ENCODE measurements at places on chromosomes 12 and 14.

DNA sequence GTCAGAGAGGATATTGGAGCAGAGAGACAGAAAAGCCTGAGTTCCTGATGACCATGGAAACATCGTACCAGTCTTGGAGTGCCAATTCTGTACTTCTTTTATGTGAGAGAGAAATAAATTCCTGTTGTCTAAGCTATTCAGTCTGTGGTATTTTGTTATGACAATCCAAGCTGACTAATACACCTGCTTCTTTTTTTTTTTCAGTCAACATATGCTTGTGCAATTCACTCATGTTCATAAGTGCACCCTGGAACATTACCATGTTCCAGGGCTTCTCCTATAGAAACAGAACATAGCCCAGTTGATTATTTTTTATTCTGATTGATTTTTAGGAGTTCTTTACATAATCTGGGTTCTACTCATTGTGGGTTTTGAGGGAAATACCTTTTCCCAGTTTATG, 1.7 kb upstream of the CHPT1 start:
- no peak for DNase-seq

GRCh38 chr14:35247777-35248475, 44.3 kb upstream of the PSMA6 start:
- no peak for DNase-seq

DNA sequence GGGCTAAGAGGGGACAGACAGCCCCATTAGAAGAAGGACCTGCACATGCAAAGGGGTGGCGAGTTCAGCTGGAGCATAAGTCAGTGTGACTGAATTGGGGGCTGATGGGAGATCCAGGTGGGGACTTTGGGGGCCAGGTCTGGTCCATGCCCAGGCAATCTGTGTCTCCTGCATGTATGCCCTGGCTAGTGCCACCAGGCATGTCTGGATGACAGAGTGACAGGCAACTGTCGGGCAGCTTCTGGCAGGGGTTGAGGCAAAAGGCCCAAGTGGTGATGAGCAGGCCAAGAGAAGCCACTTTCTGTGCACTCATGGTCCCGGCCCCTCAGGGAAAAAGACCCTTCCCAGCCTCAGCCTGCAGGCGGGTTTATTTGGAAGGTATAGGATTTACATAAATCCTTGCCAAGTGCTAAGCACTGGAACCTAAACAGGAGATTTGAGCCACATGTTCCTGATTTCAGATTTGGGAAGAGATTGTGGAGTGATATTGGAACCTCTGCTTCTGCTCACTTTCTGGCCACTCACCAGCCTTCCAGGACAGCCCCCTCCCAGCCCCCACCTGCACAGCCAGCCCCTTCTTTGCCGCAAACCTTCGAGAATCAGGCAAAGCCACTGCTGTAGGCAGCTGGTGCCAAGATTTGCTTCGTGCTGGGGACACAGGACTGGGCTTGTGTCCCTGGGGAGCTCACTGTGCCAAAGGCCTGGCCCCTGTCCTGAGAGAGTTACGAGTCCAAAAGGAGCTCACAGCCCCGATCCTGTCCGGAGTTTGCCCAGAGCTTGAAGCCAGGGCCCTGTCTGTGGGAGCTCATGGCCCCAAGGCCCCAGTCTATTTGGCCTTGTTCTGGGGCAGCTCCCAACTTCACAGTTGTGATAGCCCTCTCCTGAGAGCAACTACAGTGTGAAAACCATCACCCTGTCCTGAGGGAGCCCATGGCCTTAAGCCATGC, 232.5 kb upstream of the RTL1 start:
- no peak for DNase-seq

DNA sequence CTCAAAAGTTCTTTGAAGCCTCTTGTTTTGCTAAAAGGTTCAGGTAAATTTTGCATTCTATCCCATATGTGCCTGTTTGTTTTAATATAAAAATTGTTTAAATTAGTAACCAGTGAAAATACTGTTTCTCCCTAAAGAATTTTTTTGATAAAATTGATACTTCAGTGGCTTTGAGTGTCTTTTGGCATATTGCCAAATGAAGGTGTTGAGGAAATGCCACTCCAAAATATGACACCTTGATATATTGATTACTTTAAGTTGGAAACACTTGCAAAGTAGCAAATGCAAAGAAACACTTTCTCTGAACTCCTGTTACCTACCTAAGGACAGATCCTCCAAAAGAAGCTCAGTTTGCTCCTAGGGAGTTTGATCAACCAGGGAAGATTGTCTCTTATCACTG, 8.4 kb downstream of the STYX start:
- no peak for DNase-seq

GRCh38 chr14:105711841-105712460, 185.6 kb downstream of the TMEM121 start:
- DNase-seq = no peak

GRCh38 chr12:85872497-85873091, 1.5 kb upstream of the NTS start:
- peak; percentile 45 for DNase-seq

DNA sequence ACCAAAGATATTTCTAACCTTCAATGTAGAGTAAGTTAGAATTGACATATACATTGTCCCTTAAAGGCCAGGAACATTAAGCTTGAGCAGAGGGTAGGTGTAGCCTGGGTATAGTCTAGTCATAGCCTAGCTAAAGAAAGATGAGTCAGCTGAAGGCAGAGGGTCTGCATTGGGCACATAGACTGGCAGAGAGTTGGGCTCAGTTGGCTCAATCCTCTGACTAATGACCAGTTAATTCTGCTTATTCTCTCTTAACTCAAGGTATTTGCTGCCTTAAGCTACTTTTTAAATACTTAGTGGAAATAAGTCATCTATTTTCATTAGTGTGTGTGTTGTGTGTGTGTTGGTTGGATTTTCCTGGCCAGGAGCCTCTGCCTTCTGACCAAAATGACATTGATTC, 467.1 kb downstream of the RAD51B start:
- DNase-seq = no peak

- DNase-seq = no peak
Observed at GRCh38 chr12:121986489-121987245, 35.0 kb upstream of the BCL7A start.

GRCh38 chr12:27337376-27337775, 4.7 kb downstream of the BMAL2 start:
- no peak for DNase-seq

GRCh38 chr12:100199347-100200149, 1.1 kb upstream of the ACTR6 start:
- peak; percentile 21 for DNase-seq

DNA sequence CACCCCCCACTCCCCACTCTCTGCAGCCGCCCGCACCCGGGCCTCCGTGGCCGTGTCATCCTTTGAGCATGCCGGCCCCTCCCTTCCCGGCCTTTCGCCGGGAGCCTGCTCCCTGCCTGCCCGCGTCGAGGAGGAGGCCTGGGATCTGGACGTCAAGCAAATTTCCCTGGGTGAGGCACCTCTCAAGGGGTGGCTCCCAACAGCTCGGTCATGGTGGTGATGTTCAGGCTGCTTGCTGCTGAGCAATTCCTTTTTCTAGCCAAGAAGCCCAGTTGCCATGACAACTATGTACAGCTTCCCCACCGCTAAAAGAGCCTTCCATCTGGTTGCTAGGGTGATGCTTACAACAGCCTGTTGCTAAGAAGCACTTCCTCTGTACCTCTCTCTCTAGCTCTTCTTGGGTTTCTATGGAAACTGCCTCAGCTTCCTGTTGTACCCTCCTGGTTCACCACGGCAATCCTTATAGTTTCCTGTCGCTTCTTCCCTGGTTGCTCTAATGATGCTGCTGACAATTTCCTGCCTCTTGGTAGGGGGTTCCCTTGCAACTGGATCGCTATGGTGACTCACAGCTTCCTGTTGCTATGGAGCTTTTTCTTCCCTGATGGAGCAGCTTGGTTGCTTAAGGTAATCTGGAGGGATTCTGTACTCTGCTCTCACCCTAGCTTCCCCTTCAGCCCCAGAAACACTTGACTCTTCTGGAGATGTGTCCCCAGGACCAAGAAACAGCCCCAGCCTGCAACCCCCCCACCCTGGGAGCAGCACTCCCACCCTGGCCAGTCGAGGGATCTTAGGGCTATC, 11.0 kb downstream of the ZNF219 start:
- peak; percentile 83 for DNase-seq

DNA sequence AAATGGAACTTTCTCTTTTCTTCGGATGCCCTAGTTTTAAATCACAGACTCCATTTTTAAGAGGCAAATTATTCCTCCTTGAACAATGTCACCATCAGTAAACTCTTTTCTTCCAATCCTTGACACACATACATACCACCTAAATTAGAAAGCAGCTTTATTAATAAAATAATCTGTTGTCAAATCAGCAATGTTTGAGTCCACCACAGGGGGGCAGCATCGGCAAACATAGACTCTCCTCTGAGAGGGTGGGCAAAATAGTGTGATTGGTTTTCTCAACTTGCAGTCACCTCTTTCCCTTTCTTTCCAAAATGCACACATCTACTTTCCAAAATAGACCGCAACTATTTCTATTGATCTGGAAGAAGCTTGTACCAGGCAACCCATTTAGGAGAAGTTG, 438.4 kb upstream of the OR4E1 start:
- no peak for DNase-seq

GRCh38 chr14:76955575-76956315, 72.8 kb downstream of the IRF2BPL start:
- DNase-seq = peak; percentile 50

DNA sequence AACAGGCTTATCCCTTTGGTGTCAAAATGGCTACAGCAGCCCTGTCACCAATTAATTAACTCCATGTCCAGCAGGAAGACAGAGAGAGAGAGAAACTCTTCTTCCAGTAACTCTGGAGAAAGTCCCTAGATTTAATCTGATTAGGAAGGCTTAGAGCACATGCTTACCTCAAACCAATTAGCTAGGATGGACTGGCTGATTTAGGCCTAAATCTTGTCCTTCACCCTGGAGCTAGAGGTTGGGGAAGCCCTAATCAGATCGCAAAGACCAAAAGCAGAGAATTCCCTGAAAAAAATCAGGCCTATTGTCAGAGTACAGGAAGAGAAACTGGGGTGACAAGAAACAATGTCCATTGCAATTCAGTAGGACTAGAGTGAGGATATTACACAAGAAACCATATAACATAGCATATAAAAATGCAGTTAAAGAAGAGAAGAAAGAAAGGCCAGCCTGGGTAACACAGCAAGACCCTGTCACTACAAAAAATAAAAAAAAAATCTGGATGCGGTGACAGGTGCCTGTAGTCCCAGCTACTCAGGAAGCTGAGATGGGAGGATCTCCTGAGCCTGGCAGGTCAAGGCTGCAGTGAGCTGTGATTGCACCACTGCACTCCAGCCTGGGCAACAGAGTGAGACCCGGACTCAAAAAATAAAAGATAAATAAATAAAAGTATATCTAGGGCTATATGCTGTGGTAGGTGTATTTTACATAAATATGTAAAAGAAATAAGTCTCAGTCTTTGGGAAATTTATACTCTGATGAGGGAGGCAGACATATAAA, 34.9 kb upstream of the TUBA1A start:
- DNase-seq = no peak

DNA sequence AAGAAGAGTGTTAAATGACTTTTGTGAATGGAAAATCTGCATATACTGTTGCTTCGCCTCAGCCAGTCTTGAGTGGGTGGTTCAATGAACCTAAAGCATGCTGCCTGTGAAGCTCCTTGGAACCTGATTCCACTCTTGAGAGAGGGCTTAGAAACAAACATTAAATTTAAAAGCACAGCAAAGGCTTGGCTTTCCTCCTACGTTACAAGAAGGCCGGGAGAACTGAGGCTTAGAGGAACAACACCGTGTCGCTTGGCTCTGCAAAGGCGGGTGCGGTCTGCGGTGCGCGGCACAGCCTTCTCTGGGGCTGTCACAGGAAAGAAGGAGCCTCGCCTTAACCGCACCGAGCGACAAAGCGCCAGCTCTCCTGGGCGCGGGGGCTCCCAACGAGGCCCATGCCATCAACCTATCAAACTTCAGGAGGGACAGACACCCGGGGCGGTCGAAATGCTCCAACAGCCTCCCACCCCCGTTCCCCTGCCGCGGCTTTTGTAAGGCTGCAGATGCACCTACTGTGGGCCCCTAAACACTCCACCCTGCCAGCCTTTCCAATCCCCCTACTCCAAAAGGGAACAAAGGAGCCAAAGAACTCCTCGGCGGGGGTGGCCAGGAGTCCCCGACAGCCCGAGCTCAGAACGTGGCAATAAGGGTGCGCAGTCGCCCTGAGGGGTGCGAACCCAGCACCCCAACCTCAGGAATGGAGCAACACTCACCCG, 729 bp downstream of the OSBPL8 start:
- DNase-seq = peak; percentile 33

GRCh38 chr12:114320968-114321367, 85.0 kb downstream of the TBX5 start:
- no peak for DNase-seq

- DNase-seq = no peak
Observed at GRCh38 chr14:73258845-73259611, 21.7 kb downstream of the PAPLN start.

GRCh38 chr14:97777622-97778355, 980.6 kb downstream of the VRK1 start:
- DNase-seq = no peak

DNA sequence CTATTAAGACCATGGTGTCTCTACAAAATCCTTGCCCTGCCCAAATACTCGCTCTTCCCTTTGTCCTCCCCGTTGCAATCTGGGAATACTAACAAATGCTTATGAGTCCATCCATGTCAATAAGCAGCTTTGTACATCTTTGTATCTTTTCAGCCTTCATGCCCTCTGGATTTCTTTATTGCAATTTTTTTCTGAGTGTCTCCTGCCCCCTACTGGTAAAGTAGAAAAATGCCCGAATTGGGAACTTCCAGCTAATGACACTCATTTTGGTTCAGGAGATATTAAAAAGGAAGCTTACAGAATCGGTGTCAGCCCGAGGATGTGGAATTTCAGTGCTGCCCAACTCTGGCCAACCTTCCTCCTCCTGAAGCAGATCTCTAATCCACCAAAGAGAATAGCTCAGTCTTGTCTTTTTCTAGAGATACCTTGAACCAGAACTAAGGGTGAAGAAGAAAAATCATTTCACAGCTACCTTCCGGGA, 46.0 kb downstream of the SH2B3 start:
- peak; percentile 51 for DNase-seq

DNA sequence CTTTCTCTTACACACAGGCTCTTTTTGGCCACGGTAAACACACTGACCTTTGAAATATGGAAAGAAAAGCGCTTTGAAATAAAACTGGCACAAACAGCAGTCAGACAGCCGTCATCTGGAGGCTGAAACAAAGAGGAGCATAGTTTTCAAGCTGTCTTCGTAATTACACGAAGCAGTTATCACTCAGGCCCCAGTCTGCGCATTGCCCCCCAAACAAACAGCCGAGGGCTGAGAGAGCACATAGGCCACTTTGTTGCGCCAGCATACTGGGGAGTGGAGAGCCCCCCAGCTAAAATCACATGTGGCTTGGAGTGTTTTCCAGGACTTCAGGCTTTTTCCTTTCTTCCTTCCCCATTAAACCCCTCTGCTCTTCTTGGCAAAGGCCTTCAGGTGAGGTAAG, 142.9 kb upstream of the BTG1 start:
- DNase-seq = no peak

DNA sequence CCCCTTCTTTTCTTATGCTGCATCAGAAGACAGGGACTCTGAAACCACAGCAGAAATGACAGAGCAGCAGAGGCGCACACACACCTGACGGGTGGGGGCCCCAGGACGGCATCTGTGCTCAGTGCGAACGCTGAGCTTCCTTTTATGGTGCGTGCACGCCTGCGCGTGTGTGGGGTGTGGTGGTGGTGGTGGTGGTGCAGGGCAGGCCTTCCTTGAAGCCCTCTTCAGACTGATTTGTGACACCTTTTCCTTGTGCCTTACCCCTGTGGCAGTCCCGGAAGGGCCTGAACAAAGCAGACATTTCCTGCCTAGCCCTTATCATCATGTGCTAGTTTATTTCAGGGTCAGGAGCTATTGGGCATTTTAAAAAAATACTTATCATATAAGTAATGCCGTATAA, 75.7 kb downstream of the TSPAN9 start:
- DNase-seq = no peak

All from A172 (cell line).